Cortex of kidney (tissue), 1 donor: ENCODE measurements at places on chromosomes 6 and 20.

GRCh38 chr6:16576451-16577368, 184.6 kb downstream of the ATXN1 start:
- DNase-seq, result no peak

DNA sequence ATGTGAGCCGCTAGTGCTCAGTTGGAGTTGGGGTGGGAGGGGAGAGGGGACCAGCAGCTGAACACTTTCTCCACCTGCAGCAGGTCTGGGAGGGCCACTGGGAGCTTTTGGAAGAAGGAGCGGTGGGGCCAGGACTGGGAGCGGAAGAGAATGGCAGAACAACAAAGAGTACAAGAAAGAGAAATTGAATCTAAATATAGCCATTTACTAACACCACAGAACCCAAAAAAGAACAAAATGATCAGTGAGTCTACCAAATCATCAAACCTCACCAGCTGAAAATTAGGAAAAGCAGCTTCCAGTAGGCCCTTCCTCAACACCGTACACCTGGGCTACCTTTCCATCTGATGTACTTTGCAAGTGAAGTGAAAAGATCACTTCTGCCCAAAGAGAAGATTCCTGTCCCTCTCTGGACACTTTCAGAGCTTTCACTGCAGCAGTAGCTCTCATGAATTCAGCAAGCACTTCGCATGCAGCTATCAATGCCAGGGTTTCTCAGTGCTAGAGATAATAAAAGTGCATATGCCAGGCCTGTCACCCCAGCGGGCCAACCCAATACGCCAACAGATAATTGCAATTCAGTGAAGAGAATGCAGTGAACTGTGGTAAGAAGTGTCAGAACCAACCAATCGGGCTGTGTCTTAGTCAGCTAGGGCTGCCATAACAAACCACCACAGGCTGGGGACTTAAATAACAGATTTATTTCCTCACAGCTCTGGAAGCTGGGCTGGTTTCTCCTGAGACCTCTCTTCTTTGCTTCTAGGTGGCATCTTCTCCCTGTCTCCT, 597 bp downstream of the LY86 start:
- DNase-seq, result no peak

- DNase-seq, result no peak
Observed at GRCh38 chr20:11274141-11274594, 600.4 kb upstream of the JAG1 start.

DNA sequence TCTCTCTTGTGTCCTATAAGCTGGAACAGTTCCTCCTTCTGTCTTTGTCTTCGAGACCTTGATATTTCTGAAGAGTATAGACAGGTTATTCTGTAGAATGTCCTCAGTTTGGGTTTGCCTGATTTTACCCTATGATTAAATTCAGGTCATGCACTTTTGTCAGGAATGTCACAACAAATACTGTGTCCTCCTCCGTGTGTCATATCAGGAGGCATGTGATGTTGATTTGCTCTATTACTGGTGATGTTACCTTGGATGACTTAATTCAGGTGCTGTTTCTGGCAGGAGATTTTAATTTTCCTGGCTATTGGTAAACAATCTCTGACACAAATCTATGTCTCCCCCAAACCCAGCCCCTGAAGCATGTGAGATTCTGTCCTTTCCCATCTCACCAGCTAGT, 33.3 kb upstream of the CHMP4B start:
- no peak for DNase-seq
